Body of pancreas (tissue), 4 donors: ENCODE measurements at places on chromosomes 2 and 18.

- H3K4me3 ChIP-seq = no peak overlapping the region
- no peaks in the 10 kb centered on the region for H3K36me3 ChIP-seq
- peaks cover 42% of the 10 kb centered on the region for H3K4me1 ChIP-seq
- H3K27me3 ChIP-seq = no peaks in the 10 kb centered on the region
These were observed 40.8 kb downstream of the KCMF1 start for GRCh38 chr2:85011747-85012146.

- no peak overlapping the region for H3K4me3 ChIP-seq
- H3K4me1 ChIP-seq = peaks cover 6% of the 10 kb centered on the region
- no peaks in the 10 kb centered on the region for H3K27me3 ChIP-seq
- no peak for DNase-seq
- no peak overlapping the region for H3K27ac ChIP-seq
These were observed 84.5 kb downstream of the ABI2 start for GRCh38 chr2:203412546-203413331.

GRCh38 chr2:237457388-237457941, 29.6 kb upstream of the MLPH start:
- DNase-seq = no peak
- H3K27ac ChIP-seq = no peak overlapping the region
- H3K4me3 ChIP-seq = no peak overlapping the region
- H3K4me1 ChIP-seq = no peaks in the 10 kb centered on the region
- H3K36me3 ChIP-seq = no peaks in the 10 kb centered on the region
- H3K27me3 ChIP-seq = no peaks in the 10 kb centered on the region

GRCh38 chr18:8824846-8825245, 119.5 kb downstream of the MTCL1 start:
- no peak overlapping the region for H3K27ac ChIP-seq
- H3K36me3 ChIP-seq = no peaks in the 10 kb centered on the region
- no peaks in the 10 kb centered on the region for H3K27me3 ChIP-seq
- H3K4me3 ChIP-seq = no peak overlapping the region
- DNase-seq = no peak
- H3K4me1 ChIP-seq = no peaks in the 10 kb centered on the region

GRCh38 chr18:52894801-52895200, 554.8 kb downstream of the DCC start:
- H3K27ac ChIP-seq = no peak overlapping the region
- no peaks in the 10 kb centered on the region for H3K27me3 ChIP-seq
- DNase-seq = no peak
- no peak overlapping the region for H3K4me3 ChIP-seq
- H3K36me3 ChIP-seq = no peaks in the 10 kb centered on the region

- no peak overlapping the region for H3K27ac ChIP-seq
- no peak for DNase-seq
- H3K4me3 ChIP-seq = no peak overlapping the region
- no peaks in the 10 kb centered on the region for H3K36me3 ChIP-seq
These were observed 228.3 kb upstream of the SIX3 start for GRCh38 chr2:44713170-44713569.

DNA sequence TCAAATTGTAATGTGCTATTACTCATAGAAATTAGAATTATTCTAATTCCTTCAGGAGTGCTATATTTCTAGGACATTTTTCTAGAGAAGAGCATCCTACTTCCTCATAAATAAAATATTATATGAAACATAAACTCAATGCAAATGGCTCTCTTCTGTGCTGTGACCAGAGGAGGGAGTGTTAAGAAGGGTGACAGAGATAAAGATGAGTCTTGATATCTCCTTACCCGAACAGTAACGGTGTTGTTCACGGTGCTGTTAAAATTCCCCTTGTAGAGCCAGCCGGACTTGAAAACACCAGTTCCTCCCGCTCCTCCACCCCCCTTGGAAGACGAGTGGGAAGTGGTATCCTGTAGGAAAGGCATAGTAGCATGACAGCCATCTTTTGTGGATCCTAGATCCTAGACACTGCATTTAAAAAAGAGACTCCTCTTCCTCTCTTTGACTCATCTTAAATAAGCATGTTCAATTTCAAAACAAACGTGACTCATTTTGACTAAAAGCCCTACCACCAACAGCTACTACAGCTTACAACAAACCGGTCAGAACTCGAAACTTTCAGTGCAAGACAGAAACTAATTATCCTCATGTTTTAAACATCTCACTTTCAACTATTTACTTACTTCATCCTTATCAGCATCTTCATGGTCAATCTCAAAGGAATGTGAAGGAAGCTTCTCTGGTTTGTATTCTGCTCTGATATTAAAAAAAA, 156.3 kb downstream of the DOCK10 start:
- H3K27ac ChIP-seq = no peak overlapping the region
- no peaks in the 10 kb centered on the region for H3K36me3 ChIP-seq
- DNase-seq = no peak
- no peaks in the 10 kb centered on the region for H3K27me3 ChIP-seq
- H3K4me3 ChIP-seq = no peak overlapping the region

DNA sequence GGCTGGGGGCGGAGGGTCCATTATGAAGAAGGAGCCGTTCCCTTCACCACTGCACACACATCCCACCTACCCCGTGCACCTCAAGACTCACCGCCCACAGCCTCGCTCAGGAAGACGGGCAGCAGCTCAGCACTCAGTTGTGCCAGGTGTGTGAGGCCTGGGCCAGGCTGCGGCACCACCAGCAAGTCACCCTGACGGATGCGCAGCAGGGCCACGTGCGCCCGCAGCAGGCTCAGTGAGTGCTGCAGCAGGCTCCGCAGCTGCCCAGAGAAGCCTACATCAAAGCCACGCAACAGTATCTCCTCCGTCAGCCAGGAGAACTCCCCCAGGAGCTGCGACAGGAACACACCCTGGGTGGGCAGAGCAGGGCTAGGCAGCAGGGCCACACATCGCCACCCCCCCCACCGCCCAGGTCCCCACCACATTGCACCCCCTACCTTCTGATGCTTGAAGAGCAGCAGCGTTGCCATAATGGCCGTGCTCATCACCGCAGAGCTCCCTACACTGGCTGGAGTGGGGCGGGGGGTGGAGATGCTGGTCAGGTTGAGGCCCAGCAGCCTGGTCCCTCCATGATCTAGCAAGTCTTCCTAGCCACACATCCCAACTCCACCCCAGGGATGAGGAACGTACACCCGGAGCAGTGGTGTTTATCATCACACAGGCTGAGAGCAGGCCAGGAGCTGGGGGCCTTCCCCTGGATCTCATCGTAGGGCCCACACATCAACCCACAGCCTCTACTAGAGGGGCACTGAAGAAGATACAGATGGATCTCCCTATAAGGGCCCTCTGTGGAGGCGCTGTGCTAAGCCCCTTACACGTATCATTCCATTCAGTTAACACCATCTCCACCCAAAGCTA, 10.2 kb downstream of the GPAT2 start:
- no peak for DNase-seq
- no peaks in the 10 kb centered on the region for H3K27me3 ChIP-seq
- peaks cover 6% of the 10 kb centered on the region for H3K4me1 ChIP-seq

DNA sequence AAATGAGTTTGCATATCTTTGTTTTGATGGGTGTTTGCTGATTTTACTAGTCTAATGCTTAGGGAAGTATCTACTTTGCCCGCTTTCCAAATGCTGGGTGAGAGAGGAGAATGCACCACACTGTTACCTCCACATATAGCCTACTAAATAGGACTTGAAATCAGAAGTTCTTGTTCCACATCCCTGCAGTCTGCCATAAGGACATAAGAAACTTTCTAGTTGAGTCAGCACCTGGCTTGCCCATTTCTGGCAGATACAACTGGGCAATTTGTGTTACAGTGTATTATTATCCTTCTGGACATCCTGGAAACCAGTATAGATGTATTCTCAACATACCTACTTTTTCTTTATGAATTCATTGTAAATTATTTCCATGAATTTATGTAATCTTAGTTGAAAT, 29.5 kb downstream of the ANXA4 start:
- H3K4me1 ChIP-seq = peaks cover 79% of the 10 kb centered on the region
- H3K36me3 ChIP-seq = no peaks in the 10 kb centered on the region
- no peak overlapping the region for H3K4me3 ChIP-seq
- no peak for DNase-seq
- H3K27me3 ChIP-seq = no peaks in the 10 kb centered on the region

DNA sequence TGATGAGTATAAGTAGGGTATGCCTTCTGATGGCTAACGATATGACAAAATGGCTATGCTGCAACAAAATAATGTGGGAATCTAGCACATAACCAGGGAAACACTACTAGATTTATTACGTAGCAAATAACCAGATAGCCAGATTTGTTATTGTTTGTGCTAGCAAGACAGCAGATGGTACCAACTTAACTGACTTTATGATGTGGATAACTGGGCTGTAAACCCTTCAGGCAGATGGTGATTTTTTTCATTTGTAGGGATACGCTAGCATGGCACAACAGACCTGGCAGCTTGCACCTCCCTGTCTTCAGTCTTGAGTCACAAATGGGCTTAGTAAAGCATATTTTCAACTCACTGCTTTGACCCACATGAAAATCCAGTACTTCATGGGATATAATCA, 48.7 kb downstream of the PRELID3A start:
- H3K27me3 ChIP-seq = no peaks in the 10 kb centered on the region
- no peaks in the 10 kb centered on the region for H3K4me1 ChIP-seq
- no peak for DNase-seq

- H3K4me1 ChIP-seq = no peaks in the 10 kb centered on the region
- H3K36me3 ChIP-seq = peaks cover 4% of the 10 kb centered on the region
- H3K4me3 ChIP-seq = no peak overlapping the region
- no peak for DNase-seq
These were observed 85.5 kb downstream of the PIGN start for GRCh38 chr18:62101321-62101721.

DNA sequence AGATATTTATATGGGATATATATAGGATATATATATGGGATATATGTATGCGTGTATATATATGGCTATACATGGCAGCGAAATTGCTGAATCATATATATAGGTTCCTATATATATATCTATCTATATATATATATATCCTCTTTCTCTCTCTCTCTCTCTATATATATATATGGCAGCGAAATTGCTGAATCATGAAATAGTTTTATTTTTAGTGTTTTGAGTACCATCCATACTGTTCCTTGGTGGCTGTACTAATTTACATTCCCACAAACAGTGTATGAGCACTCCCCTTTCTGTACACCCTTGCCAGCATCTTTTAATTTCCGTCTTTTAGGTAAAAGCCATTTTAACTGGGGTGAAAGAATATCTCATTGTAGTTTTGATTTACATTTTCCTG, 397.6 kb upstream of the LINC00305 start:
- no peaks in the 10 kb centered on the region for H3K27me3 ChIP-seq
- H3K27ac ChIP-seq = no peak overlapping the region
- no peaks in the 10 kb centered on the region for H3K4me1 ChIP-seq
- no peak overlapping the region for H3K4me3 ChIP-seq
- no peak for DNase-seq

DNA sequence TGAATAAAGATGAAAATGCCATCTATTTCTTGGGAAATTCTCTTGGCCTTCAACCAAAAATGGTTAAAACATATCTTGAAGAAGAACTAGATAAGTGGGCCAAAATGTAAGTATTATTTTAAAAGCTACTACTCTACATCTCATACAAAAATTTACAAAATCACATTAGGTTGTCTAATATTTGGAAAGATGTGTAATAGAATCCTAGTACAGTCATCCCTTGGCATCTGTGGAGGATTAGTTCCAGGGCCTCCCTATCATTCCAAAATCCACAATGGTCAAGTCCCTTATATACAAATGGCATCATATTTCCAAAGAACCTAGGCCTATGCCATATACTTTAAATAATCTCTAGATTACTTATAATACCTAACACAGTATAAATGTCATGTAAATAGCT, 41.2 kb downstream of the KYNU start:
- H3K27me3 ChIP-seq = no peaks in the 10 kb centered on the region
- no peak overlapping the region for H3K4me3 ChIP-seq
- no peaks in the 10 kb centered on the region for H3K4me1 ChIP-seq
- no peak overlapping the region for H3K27ac ChIP-seq

- H3K4me1 ChIP-seq = no peaks in the 10 kb centered on the region
- H3K27ac ChIP-seq = no peak overlapping the region
- no peaks in the 10 kb centered on the region for H3K27me3 ChIP-seq
- no peaks in the 10 kb centered on the region for H3K36me3 ChIP-seq
- DNase-seq = no peak
- no peak overlapping the region for H3K4me3 ChIP-seq
These were observed 76.8 kb downstream of the MAPRE2 start for GRCh38 chr18:35117951-35118411.

GRCh38 chr2:115833196-115833595, 1390.8 kb downstream of the DPP10 start:
- no peaks in the 10 kb centered on the region for H3K4me1 ChIP-seq
- no peak for DNase-seq
- H3K4me3 ChIP-seq = no peak overlapping the region
- H3K27me3 ChIP-seq = no peaks in the 10 kb centered on the region
- no peaks in the 10 kb centered on the region for H3K36me3 ChIP-seq
- H3K27ac ChIP-seq = no peak overlapping the region

DNA sequence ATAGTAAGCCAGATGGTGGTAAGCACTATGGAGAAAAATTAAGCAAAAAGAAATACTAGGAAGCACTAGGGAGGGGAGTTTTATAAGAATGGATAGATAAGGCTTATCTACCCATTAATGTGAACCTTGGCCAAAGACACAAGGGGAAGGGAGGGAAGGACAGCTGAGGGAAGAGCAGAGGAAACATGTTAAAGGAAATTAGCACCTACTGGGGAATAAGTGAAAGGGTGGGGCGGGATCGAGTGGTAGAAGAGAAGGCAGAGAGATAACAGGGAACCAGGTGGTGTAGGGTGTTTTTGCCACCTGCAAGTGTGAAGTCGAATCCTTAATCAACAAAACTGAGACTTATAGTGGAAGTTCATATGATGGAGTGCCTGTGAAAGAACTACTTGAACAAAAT, 1.7 kb downstream of the UNC80 start:
- no peak overlapping the region for H3K4me3 ChIP-seq
- no peak overlapping the region for H3K27ac ChIP-seq
- H3K4me1 ChIP-seq = peaks cover 5% of the 10 kb centered on the region
- H3K36me3 ChIP-seq = no peaks in the 10 kb centered on the region

- H3K4me3 ChIP-seq = no peak overlapping the region
- H3K4me1 ChIP-seq = no peaks in the 10 kb centered on the region
- H3K36me3 ChIP-seq = no peaks in the 10 kb centered on the region
- no peak overlapping the region for H3K27ac ChIP-seq
These were observed 287.2 kb upstream of the CYRIA start for GRCh38 chr2:16952805-16953204.

GRCh38 chr2:31284107-31284506, 50.2 kb downstream of the EHD3 start:
- H3K4me1 ChIP-seq = no peaks in the 10 kb centered on the region
- no peaks in the 10 kb centered on the region for H3K36me3 ChIP-seq
- no peak overlapping the region for H3K27ac ChIP-seq
- no peak overlapping the region for H3K4me3 ChIP-seq
- no peaks in the 10 kb centered on the region for H3K27me3 ChIP-seq

DNA sequence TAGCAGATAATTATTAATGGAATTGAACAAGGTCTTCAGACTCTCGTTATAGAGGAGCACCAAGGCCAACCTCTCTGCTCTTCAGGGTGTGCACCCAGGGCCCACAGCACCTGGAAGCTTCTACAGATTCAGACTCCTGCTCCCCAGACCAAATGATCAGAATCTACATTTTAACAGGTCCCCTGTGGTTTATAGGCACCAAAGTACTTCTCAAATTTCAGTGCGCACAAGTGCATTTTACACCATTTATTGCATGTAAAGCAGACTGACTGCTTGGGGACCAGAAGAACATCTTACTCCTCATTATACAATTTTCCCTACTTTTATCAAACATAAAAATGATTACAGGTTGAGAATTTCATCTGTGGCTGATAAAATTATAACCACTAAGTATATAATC, 163.9 kb downstream of the COL4A4 start:
- H3K27me3 ChIP-seq = no peaks in the 10 kb centered on the region
- no peaks in the 10 kb centered on the region for H3K4me1 ChIP-seq
- no peaks in the 10 kb centered on the region for H3K36me3 ChIP-seq
- H3K4me3 ChIP-seq = no peak overlapping the region
- H3K27ac ChIP-seq = no peak overlapping the region
